ENCODE measurements at places on chromosomes 12 and 14.
A peak's percentile ranks its signal among the peaks of the same experiment; 100 is the strongest.

GRCh38 chr14:89849931-89850330 is 104.6 kb downstream of the EFCAB11 start:
- no peak for DNase-seq

- DNase-seq: no peak
Observed at GRCh38 chr14:24238527-24239037, 3.8 kb downstream of the TINF2 start.

- DNase-seq: no peak
Observed at GRCh38 chr12:118525216-118525615, 148.9 kb downstream of the SUDS3 start.

- DNase-seq: no peak
Observed at GRCh38 chr12:31518680-31519227, 72.2 kb downstream of the DENND5B start.

GRCh38 chr12:63302269-63302940 is 151.4 kb upstream of the AVPR1A start:
- DNase-seq: no peak

- DNase-seq: no peak
Observed at GRCh38 chr12:43063650-43064049, 474.1 kb upstream of the PRICKLE1 start.

GRCh38 chr12:23197266-23197665 is 572.3 kb downstream of the ETNK1 start:
- DNase-seq: no peak

GRCh38 chr14:61526405-61527312 is 168.7 kb upstream of the HIF1A start:
- no peak for DNase-seq

DNA sequence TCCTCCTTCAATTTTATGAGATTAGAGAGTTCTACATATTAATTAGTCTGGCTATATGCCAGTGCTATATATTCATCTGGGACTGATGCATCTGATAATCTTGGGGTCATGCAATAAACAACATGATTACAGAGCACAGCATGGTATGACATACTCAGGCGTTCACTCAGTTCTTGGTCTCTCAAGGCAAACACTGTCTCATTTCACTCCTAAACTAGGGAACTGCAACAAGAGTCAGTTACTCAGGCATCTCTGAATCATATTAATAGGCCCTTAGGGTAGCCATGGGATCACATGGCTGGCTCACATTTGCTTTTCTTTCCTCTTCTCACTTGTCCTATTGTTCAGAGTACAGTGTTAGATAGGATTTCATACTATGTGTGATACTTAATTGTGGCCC is 91.8 kb upstream of the TMEM260 start:
- no peak for DNase-seq

DNA sequence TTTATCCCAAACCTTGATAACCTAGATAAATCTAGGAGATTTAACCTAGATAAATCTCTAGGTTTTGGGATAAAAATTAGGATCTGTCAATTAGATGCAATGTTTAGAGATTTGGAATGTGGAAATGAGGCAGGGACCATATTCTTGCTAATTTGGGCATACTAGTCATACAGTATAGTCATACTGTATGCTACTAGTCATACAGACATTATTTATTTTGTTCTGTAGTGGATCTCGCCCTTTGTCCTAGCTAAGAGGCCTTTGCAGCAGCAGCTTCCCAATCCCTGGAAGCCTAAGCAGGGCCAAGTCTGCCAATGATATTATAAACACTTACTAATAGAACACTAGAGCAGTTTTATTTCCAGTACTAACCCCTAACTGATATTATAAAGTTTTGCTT is 136.4 kb downstream of the CEP128 start:
- DNase-seq: no peak

- DNase-seq: no peak
Observed at GRCh38 chr14:67705211-67705610, 3.5 kb downstream of the RDH12 start.

DNA sequence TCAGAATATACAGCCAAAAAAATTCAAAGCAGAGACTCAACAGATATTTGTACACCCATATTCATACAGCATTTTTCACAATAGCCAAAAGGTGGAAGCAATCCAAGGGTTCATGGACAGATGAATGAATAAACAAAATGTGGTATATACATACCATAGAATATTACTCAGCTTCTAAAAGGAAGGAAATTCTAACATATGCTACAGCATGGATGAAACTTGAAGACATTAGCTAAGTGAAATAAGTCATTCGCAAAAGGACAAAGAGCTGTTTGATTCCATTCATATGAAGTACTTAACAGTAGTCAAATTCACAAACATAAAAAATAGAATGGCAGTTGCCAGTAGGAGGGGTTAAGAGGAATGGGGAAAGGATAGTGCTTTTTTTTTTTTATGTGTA is 91.8 kb upstream of the ARID2 start:
- DNase-seq: no peak

DNA sequence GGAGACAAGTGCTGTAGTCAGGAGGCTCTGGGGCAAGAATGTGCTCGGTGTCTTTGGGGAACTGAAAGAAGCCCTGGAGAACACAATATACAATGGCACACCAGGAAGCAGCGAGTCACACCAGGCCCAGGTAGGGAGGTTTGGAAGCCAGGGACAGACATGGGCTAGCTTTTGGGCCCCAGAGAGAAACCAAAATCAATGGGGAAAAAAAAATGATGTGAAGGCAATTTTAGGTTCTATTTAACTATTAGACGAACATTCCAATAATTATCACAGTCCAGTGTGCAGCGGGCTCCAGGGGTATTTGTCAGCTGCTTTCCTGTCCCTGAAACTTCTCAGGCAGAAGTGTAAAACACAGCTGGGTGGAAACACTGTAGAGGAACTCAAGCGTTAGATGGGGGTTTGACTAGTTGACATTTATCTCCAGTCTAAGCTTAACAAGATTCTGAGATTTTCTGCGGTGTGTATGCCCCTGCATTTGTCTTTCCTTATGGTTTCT is 21.8 kb upstream of the EGLN3 start:
- DNase-seq: no peak

DNA sequence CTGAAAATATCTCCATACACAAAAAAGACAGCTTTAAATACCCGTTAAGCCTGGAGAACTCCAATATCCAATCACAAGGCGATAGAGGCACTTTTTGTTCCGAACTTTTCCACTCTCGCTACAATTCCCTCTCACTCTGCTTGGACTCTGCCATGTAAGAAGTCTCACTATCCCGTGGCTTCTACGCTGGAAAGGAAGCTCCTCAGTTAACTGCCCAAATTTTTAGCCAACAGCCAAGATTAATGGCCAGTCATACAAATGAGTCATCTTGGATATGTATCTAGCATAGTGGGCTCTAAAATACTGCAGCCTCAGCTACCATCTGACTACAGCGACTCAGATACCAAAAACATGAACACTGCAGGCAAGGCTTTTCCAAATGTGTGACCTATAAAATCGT is 45.5 kb upstream of the RERGL start:
- no peak for DNase-seq

GRCh38 chr12:6167327-6168280 is 32.6 kb upstream of the CD9 start:
- peak; percentile 58 for DNase-seq

GRCh38 chr12:124125203-124125871 is 152.3 kb downstream of the ZNF664 start:
- DNase-seq: no peak

- DNase-seq: no peak
Observed at GRCh38 chr12:76265424-76266180, 82.6 kb downstream of the BBS10 start.

GRCh38 chr12:81520064-81520945 is 238.8 kb downstream of the PPFIA2 start:
- DNase-seq: no peak

GRCh38 chr14:42664190-42664589 is 1057.5 kb downstream of the LRFN5 start:
- DNase-seq: no peak

DNA sequence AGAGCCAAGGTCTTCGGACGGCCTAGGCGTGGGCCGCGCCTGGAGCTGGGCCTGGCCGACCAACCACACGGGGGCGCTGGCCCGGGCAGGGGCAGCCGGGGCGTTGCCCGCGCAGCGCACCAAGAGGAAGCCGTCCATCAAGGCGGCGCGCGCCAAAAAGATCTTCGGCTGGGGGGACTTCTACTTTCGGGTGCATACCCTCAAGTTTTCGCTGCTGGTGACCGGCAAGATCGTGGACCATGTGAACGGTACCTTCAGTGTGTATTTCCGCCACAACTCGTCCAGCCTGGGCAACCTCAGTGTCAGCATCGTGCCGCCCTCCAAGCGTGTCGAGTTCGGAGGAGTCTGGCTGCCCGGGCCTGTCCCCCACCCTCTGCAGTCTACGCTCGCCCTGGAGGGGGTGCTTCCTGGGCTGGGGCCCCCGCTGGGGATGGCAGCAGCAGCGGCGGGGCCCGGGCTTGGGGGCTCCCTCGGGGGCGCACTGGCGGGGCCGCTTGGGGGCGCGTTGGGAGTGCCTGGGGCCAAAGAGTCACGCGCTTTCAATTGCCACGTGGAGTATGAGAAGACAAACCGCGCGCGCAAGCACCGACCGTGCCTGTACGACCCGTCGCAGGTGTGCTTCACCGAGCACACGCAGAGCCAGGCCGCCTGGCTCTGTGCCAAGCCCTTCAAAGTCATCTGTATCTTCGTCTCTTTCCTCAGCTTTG is 4.4 kb upstream of the SHMT2 start:
- DNase-seq: no peak

DNA sequence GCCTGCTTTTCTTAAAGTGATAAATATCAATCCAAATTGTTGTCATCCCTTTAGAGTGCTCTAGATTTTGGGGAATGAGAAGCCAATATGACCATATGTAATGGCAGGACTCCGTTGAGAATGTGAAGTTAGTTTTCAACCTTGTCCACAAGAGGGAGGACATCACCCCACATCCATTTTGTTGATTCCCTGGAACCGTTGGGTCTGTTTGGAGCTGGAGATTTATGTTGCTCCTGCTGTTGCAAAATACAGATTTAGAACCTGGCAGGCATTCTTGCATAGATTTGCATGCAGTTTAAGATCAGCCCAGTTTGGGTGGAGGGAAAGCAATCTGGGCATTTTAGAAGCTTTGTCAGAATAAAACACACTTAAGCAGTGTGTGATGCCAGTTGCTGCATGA is 620.1 kb downstream of the NRXN3 start:
- no peak for DNase-seq

DNA sequence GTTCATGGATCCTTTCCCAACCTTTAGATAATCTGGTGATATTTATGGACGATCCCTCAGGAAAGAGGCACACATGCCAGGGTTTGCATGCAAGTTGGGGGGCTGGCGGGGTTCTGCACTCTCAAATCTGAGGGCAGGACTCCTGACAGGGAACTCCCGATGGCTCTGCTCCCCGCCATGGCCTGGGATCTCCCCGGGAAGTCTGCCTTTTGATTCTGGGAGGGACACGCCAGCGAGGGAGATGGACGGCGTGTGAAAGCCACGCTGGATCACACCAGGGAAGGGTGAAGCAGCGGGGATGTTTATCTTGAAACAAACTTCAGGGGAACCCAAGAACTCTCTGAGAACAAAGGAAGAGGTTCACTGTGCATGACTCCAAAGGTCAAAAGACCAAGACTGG is 43.6 kb downstream of the LGMN start:
- DNase-seq: no peak

- no peak for DNase-seq
Observed at GRCh38 chr12:106150555-106150954, 11.8 kb upstream of the NUAK1 start.

DNA sequence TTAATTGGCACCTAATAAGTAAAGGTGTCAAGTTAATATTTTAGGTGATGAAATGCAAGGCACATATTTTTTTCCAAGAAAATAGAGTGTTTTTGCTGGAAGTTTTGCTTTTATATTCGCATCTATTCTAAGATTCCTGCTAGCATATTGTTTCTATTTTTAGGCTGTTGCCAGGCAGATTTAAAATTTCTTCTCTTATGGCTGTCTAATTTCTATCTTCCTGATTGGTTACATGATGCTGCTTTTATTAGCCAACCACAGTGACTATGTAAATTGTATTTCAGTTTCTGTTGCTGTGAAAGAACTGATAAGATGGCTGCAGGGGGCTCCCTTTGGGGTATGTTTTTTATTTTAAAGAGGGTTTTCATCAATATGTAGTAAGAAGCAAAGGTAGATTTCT is 42.7 kb downstream of the ATF7IP start:
- no peak for DNase-seq

- DNase-seq: no peak
Observed at GRCh38 chr12:63151623-63152320, 771 bp upstream of the AVPR1A start.

DNA sequence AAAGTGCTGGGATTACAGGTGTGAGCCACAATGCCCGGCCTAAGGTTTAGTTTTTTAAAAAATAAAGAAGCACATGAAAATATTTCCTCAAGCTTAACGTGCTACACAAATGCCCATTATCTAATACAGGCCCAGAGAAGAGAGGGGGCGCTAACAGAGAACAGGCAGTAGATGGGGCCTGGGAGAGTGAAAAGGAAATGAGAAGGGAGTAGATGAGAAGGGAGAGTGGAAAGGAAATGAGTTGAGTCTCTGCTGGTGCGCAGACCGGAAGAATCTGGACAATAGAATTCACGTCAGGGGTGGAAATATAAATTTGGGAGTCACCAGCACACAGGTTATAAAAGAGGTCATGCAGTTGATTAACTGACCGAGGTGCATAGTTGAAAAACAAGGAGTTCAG is 10.7 kb downstream of the PXN start:
- no peak for DNase-seq

GRCh38 chr14:77023001-77023996 is 5.2 kb downstream of the IRF2BPL start:
- no peak for DNase-seq

Data from CD8-positive, alpha-beta T cell (primary cell).